ENCODE measurements at places on chromosomes 6 and 20.

GRCh38 chr20:36061754-36062153, 92.8 kb upstream of the EPB41L1 start:
- no peak for DNase-seq

DNA sequence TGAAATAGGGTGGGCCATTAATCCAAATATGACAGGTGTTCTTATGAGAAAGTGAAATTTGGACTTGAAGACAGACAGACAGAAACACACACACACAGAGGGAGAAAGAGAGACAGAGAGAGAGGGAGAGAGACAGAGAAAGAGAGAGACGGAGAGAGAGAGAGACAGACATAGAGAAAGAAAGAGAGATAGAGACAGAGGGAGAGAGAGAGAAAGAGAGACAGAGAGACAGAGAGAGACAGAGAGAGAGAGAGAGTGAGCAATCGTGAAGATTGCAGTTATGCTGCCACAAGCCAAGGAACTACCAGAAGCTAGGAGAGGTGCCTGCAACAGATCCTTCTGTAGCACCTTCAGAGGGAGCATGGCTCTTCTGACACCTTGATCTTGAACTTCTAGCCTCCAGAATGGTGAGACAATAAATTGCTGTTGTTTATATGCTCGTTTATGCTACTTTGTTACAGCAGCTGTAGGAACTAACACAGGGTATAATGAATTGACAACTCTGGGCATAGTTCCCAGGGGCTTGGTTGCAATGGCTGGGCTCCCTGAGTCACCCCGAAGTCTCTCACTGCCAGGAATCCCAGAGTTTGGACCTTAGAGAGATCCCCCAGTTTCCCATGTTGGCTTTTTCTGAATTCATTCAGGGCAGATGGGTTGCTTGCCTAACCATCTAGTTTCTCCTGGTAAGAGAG, 44.7 kb upstream of the ECI2 start:
- no peak for DNase-seq

GRCh38 chr6:27591699-27592480, 119.0 kb upstream of the ZNF184 start:
- no peak for DNase-seq

- DNase-seq, result no peak
Measured at GRCh38 chr6:129576456-129576855, 133.5 kb downstream of the ARHGAP18 start.

GRCh38 chr6:13668291-13668928, 43.2 kb downstream of the RANBP9 start:
- DNase-seq, result no peak
